ENCODE measurements at places on chromosomes 16 and 17. TPM values are rescaled to one million over a fixed set of nuclear protein-coding genes. Genes with fewer than 3 reads are reported as not detected.
A peak's percentile ranks its signal among the peaks of the same experiment; 100 is the strongest.

- DNase-seq = no peak
- no peaks in the 10 kb centered on the region for H3K4me1 ChIP-seq
- no peaks in the 10 kb centered on the region for H3K27me3 ChIP-seq
- peak overlapping the region; percentile 82 for H3K27ac ChIP-seq
- H3K4me3 ChIP-seq = no peak overlapping the region
- no peaks in the 10 kb centered on the region for H3K36me3 ChIP-seq
Measured at GRCh38 chr16:56121156-56121500, 70.2 kb upstream of the GNAO1 start.

DNA sequence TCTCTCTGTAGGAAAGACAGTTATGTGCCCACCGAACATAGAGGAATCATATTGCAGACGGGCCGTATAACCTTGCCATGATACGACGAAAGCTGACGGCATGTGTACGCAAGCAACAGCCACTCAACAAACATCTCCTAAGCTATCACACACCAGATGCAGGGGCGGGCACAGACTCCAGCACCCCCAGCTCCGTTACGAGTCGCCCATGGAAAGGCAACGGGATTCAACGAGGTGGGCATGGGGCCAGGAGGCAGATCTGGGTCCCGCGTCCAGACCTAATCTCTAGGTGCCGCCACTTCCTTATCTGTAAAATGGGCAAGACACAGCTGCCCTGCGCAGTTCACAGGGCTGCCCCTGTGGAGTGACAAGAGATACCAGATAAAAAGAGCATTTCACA lies 35.6 kb downstream of the ABR start:
- no peak overlapping the region for H3K4me3 ChIP-seq
- H3K27ac ChIP-seq = no peak overlapping the region
- DNase-seq = no peak
- peaks cover 4% of the 10 kb centered on the region for H3K4me1 ChIP-seq

Gene PRM3
- not detected for polyA plus RNA-seq

Gene PKD1
- polyA plus RNA-seq = 39.8 TPM

DNA sequence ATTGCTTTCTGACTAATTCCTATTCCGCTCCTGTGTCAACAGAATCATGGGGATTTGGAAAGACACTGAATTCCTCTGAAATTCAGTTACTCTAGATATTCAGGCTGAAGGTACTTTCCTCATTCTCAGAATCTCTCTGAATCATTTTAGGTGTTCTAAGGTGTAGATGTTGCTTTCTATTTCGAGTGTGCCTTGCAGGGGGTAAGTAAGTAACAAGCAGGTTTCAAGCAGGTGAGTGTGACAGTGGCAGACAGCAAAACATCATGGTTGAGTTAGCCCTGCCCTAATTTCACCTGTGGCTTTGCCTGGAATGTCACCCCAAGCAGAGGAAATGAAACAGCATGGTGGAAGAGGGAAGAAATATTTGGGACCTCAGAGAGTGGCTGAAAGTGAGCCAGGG lies 75.1 kb downstream of the SHISA9 start:
- H3K4me3 ChIP-seq = no peak overlapping the region
- H3K36me3 ChIP-seq = no peaks in the 10 kb centered on the region
- no peaks in the 10 kb centered on the region for H3K27me3 ChIP-seq
- no peak for DNase-seq
- no peak overlapping the region for H3K27ac ChIP-seq
